GM23248 (cell line): ENCODE measurements at places on chromosomes 11 and 22. TPM values are rescaled to one million over a fixed set of nuclear protein-coding genes. Genes with fewer than 3 reads are reported as not detected.

GRCh38 chr22:50599816-50600455 is 657 bp upstream of the MAPK8IP2 start:
- no peak overlapping the region for H3K4me3 ChIP-seq
- H3K4me1 ChIP-seq, result no peaks in the 10 kb centered on the region
- H3K27me3 ChIP-seq, result peaks cover 9% of the 10 kb centered on the region
- no peak overlapping the region for H3K27ac ChIP-seq
- DNase-seq, result peak; percentile 64

- H3K4me3 ChIP-seq, result no peak overlapping the region
- no peak for DNase-seq
- no peaks in the 10 kb centered on the region for H3K36me3 ChIP-seq
These were observed 13.9 kb upstream of the ATXN10 start for GRCh38 chr22:45657701-45658100.

DNA sequence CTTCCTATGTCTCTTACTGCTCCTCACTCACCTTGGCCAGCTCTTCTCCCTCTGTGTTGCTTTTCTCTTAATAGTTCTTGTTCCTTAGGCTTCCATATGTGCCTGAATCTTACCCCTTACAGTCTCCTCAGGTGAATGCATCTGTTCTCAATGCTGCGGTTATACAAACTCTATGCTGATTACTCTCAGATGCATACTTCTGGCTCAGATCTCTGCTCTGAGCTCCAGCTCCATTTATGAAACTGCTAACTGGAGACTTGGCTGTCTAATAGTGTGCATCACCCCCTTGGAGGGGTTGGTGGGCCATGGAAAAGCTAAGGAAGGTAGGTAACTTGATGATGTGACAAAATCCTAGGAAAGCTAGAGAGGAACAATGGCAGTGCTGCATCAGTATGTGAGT is 422.5 kb downstream of the TMEM135 start:
- no peak overlapping the region for H3K27ac ChIP-seq
- no peak overlapping the region for H3K4me3 ChIP-seq
- H3K36me3 ChIP-seq, result no peaks in the 10 kb centered on the region
- no peaks in the 10 kb centered on the region for H3K27me3 ChIP-seq

DNA sequence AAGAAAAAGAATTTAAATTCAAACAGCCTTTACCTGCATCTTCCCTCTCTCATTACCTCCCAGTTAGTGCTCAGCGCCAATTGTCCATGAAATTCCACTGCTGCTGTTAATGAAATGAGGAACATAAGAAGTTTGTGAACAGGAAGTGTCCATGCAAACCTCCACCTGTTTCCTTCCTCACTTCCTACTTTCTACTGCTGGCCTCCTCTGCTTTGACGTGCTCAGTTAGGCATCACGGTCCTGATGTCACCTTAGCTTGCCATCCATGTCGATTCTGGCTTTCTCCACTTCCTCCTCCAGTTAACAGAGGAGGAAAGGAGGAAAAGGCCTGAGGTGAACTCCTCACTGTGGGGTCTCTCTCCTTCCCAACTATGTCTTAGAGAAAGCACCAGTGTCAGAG is 26.9 kb upstream of the HTR3A start:
- no peak for DNase-seq
- no peaks in the 10 kb centered on the region for H3K4me1 ChIP-seq
- no peaks in the 10 kb centered on the region for H3K36me3 ChIP-seq
- H3K27ac ChIP-seq, result no peak overlapping the region
- no peak overlapping the region for H3K4me3 ChIP-seq

DNA sequence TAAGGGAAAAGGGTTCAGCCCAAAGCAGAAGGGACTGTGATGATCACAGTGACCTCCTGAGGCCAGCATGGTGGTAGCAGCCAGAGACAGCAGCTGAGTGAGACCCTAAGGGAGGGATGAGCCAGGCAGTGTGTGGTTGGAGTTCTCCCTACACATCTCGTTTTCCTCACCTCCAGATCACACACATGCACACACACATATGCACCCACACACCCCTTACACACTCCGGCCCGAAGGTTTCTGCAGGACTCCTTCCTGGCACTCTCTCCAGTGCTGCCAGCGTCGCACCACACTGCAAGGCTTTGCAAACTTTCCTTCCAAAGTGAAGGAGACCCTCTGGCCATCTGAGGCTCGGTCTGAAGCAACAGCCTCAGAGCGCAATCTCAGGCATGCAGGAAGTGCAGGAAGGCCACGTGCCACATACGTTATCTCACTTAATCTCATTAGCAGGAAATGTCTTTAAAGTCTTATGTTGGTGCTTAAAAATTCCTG is 26.9 kb upstream of the TP53I11 start:
- DNase-seq, result no peak
- no peak overlapping the region for H3K4me3 ChIP-seq
- H3K27me3 ChIP-seq, result peaks cover 7% of the 10 kb centered on the region
- no peak overlapping the region for H3K27ac ChIP-seq

DNA sequence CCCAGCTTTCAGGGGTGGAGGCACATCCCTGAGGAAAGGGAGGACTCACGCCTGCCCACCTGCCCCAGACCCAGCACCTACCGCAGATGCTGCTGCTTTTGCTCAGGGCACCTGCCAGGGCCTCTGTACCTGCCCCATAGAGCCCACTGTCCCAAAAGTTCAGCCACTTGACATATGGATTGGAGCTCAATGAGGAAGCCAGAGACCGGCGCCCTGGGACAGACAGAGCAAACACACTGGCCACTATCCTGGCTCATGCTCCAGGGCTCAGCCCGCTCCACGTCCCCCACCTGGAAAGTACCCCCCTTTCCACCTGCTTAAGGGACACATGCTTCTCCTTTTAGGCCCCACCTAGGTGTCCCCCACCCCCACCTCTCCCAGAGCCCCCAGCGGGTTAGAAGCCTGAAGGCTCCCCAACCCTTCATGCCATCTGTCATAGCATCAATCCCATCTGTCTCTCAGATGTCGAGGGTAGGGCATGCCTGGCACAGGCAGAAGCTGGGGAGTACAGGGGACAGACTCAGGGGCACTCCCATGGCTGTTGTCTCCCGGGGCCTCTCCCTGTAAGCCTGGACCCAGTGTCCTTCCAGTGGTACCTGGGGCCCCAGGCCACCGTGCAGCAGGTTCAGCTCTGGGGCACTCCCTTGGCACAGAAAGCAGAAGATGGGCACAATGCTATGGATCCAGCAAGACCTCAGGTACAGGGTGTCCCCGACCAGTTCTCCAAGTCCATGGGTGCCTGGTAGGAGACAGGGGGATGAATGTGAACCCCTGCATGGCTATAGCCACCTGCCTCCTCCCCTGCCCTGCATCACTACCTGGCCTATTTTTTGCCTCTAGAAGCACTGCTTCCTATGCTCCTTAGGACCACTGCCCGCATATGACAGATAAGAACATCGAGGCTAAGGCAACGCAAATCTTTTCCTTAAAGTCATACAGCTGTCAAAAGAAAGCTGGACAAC is 2.2 kb upstream of the P2RX6 start:
- H3K27me3 ChIP-seq, result no peaks in the 10 kb centered on the region
- no peak overlapping the region for H3K4me3 ChIP-seq
- no peaks in the 10 kb centered on the region for H3K36me3 ChIP-seq
- DNase-seq, result no peak
- peaks cover 19% of the 10 kb centered on the region for H3K4me1 ChIP-seq

DNA sequence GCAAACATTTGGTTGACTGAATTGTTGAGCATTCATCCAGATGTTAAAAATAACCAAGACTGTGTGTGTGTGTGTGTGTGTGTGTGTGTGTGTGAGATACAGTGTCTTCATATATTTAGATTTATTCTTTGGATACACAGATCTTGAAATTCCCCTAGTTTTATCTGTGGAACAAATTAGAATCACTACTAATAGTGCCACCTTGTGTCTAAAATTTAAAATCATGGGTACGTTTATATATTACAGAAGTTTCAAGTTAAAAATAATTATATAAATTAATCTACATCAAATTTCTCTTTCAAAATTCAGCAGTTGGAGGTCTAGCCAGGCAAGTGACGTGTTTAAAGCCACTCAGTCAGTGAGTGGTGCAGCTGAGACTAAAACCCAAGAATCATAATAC is 1566.2 kb upstream of the TENM4 start:
- no peak overlapping the region for H3K27ac ChIP-seq
- H3K4me1 ChIP-seq, result peaks cover 21% of the 10 kb centered on the region
- no peak overlapping the region for H3K4me3 ChIP-seq
- no peaks in the 10 kb centered on the region for H3K27me3 ChIP-seq
- peak; percentile 62 for DNase-seq

GRCh38 chr11:18243783-18244362 is 4.6 kb downstream of the SAA2 start:
- no peaks in the 10 kb centered on the region for H3K4me1 ChIP-seq
- H3K27me3 ChIP-seq, result no peaks in the 10 kb centered on the region; the same call in 1 of the 2 replicates
- DNase-seq, result peak; percentile 79
- no peaks in the 10 kb centered on the region for H3K36me3 ChIP-seq
- H3K27ac ChIP-seq, result no peak overlapping the region
- no peak overlapping the region for H3K4me3 ChIP-seq

GRCh38 chr22:49306632-49307480 is 520.8 kb downstream of the BRD1 start:
- no peaks in the 10 kb centered on the region for H3K27me3 ChIP-seq
- H3K27ac ChIP-seq, result no peak overlapping the region
- DNase-seq, result no peak
- no peaks in the 10 kb centered on the region for H3K36me3 ChIP-seq
- no peaks in the 10 kb centered on the region for H3K4me1 ChIP-seq

GRCh38 chr11:88511006-88511405 is 173.5 kb upstream of the CTSC start:
- H3K27me3 ChIP-seq, result peaks cover 6% of the 10 kb centered on the region; the same call in 1 of the 2 replicates
- no peaks in the 10 kb centered on the region for H3K4me1 ChIP-seq
- H3K27ac ChIP-seq, result no peak overlapping the region
- H3K4me3 ChIP-seq, result no peak overlapping the region

DNA sequence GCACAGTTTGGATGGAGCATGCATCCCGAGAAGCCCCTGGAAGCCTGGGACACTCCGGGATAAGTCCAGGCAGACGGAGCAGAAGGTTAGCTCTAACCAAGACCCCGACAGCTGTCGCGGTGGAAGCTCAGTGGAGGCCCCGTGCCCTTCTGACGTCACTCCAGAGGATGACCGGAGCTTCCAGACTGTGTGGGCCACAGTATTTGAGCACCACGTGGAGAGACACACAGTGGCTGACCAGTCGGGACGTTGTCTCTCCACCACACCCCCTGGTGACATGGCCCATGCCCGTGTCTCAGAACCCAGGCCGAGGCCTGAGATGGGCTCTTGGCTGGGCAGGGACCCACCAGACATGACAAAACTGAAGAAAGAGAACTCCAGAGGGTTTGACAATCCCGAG is 86.3 kb downstream of the KIAA1671 start:
- H3K4me1 ChIP-seq, result no peaks in the 10 kb centered on the region
- 0 out of 2 replicates have a peak, but pooled peaks cover 1% of the 10 kb centered on the region for H3K27me3 ChIP-seq
- H3K36me3 ChIP-seq, result no peaks in the 10 kb centered on the region
- no peak overlapping the region for H3K27ac ChIP-seq

GRCh38 chr11:94768602-94769541 is 716 bp downstream of the AMOTL1 start:
- no peaks in the 10 kb centered on the region for H3K27me3 ChIP-seq
- no peaks in the 10 kb centered on the region for H3K36me3 ChIP-seq
- peak; percentile 63 for DNase-seq
- H3K4me3 ChIP-seq, result peak overlapping the region; percentile 77
- H3K4me1 ChIP-seq, result peaks cover 28% of the 10 kb centered on the region
- peak overlapping the region; percentile 77 for H3K27ac ChIP-seq

- peaks cover 19% of the 10 kb centered on the region; the same call in 1 of the 2 replicates for H3K4me1 ChIP-seq
- DNase-seq, result no peak
- no peaks in the 10 kb centered on the region for H3K27me3 ChIP-seq
- H3K27ac ChIP-seq, result no peak overlapping the region
- H3K4me3 ChIP-seq, result no peak overlapping the region
- H3K36me3 ChIP-seq, result no peaks in the 10 kb centered on the region
These were observed 508.2 kb downstream of the METTL15 start for GRCh38 chr11:28616160-28616965.

- H3K36me3 ChIP-seq, result no peaks in the 10 kb centered on the region
- peaks cover 25% of the 10 kb centered on the region for H3K4me1 ChIP-seq
- H3K27me3 ChIP-seq, result no peaks in the 10 kb centered on the region
- H3K27ac ChIP-seq, result no peak overlapping the region
These were observed 364.1 kb upstream of the PITPNB start for GRCh38 chr22:28283068-28283654.

DNA sequence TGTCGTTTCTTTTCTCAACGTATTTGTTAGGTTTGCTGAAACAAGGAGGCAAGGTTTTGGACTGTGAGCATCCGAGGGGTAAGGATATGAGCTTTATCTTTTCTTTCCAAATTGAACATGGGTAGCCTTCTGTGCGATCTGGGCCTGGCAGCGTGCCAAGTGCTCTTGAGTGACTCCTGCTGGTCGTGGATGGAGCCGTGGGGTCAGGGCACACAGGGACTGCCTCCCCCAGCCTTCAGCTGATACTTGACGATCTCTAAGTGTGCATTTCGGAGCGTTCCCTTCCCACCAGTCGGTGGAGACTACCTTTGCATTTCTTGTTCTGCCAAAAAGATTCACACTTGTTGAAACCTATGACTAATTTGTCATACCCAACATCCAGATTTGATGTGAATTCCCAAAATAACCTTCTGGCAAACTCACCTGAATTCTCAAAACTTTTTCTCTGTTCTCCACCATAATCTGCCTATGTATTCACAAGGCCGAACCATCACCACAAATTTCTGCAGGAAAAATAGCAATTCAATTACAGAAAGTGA is 40.1 kb upstream of the CLMP start:
- no peaks in the 10 kb centered on the region for H3K36me3 ChIP-seq
- peak overlapping the region; percentile 36 for H3K4me3 ChIP-seq
- peak overlapping the region; percentile 65 for H3K27ac ChIP-seq
- DNase-seq, result peak; percentile 60

DNA sequence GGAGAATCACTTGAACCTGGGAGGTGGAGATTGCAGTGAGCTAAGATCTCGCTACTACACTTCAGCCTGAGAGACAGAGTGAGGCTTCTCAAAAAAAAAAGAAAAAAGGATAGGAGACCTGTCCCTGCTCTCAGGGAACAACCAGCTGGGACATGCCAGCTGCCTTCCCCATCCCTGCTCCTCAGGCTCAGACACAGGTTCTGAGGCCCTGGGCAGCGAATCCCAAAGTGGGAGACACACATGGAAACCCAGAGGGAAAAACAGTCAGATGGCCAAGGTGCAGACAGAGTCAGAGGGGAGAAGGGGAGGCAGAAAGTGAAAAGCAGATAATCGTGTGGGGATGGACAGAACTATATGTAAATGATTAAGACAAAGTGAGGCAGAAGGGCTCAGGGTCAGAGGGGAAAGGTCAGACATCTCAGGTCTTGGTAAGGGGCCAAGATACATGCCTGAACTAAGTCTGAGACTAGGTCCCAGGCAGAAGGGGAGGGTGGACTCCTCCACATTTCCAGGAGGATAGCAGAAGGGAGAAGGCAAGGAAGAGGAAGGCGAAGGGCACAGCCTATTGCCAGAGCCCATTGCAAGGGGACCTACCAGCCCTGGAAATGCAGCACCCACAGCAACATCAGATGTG is 14.2 kb downstream of the STARD10 start:
- H3K27me3 ChIP-seq, result no peaks in the 10 kb centered on the region
- no peak for DNase-seq
- H3K4me3 ChIP-seq, result no peak overlapping the region
- no peaks in the 10 kb centered on the region for H3K36me3 ChIP-seq
- no peaks in the 10 kb centered on the region for H3K4me1 ChIP-seq

GRCh38 chr11:6323291-6323905 is 3.1 kb upstream of the CAVIN3 start:
- no peaks in the 10 kb centered on the region for H3K36me3 ChIP-seq
- DNase-seq, result no peak
- no peaks in the 10 kb centered on the region for H3K27me3 ChIP-seq

The MEI1 gene
- 5.5 and 5.9 TPM in 2 replicates for polyA plus RNA-seq

The XKR3 gene
- not detected in 2 replicates for polyA plus RNA-seq

The NLRP14 gene
- polyA plus RNA-seq, result 0.13 TPM in 1 of 2 replicates, not detected in the other

The PRAME gene
- not detected in 2 replicates for polyA plus RNA-seq

The C11orf16 gene
- not detected in 2 replicates for polyA plus RNA-seq

The MAPK1 gene
- polyA plus RNA-seq, result 76.0 and 83.6 TPM in 2 replicates
